ENCODE measurements at places on chromosomes 4 and X.

GRCh38 chr4:140115140-140115539 lies 38.8 kb downstream of the MAML3 start:
- DNase-seq = no peak

GRCh38 chr4:76597423-76597979 lies 162.5 kb downstream of the SHROOM3 start:
- no peak for DNase-seq

DNA sequence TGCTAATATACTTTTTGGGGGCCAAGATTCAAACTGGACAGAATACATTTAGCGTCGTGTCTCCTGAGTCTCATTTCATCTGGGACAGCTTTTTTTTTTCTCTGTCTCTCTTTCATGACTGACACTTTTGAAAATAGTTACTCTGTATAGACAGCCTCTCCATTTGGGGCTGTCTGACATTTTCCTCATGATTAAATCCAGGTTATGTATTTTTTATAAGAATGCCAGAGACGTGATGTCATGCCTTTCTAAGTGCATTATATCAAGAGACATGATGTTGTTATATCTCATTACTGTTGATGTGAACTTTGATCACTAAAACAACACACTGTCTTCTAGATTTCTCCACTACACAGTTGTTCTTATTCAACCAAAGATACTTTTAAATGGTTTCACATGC lies 199.0 kb downstream of the BANK1 start:
- DNase-seq = no peak

DNA sequence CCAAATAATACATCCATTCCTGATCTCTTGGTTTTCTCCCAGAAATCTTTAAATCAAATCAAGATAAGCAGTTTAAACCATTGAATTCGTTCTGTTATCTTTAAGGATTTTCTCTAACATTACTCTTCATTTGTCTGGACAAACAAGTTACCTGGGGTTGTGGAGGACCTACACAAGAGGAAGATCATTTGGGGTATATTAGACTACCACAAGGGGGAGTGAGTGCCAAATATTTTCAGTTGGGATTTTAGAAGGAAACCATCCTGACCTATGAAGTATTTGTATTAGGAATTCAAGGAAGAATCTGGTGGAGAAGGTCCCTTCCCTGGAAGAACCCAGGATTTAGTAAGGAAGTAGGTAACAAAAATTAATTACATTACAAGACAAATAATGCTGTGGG lies 12.0 kb upstream of the DCHS2 start:
- peak; percentile 60 for DNase-seq

GRCh38 chr4:141739636-141740035 lies 103.3 kb downstream of the IL15 start:
- no peak for DNase-seq

DNA sequence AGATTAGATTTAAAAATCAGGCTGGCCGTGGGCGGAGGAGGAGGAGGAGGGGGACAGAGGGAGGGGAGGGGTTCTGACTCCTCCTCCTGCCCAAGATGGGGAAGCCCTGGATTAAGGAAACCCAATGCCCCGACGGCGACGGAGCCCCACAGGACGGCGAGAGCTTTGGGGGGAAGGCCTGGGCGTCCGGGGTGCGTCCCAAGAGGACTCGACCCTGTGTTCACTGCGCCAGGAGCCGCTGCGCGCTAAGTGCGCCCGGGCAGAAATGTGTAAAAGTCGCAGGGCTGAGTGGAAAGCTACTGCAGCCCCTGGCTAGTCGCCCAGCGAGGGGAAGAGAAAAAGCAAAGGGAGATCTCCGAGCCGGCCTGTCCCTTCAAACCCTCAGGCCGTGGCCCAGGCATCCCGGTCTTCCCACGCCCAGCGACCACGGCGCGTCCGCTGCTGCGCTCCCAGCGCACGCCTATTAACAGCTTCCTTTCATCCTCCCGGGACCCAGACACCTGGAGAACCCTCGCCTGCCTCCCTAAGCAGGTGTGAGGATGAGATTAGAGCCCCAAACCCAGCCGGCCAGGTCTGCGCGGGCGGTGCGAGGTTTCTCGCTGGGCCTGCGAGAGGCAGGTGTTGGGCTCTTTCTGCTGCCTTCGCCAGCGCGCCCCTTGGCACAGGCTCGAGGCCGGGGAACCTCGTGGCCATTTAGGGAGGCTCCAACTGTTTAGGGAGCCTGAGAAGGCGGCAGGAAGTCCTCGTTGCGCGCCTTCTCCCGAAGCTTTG lies 1.4 kb upstream of the RPS6KA3 start:
- no peak for DNase-seq

- DNase-seq = peak; percentile 69
These were observed 655.8 kb downstream of the ZNF674 start for GRCh38 chrX:45889471-45889870.

GRCh38 chr4:34733185-34733941 lies 1511.0 kb downstream of the ARAP2 start:
- DNase-seq = no peak

GRCh38 chr4:129342819-129343408 lies 247.0 kb downstream of the C4orf33 start:
- DNase-seq = peak; percentile 61

- DNase-seq = no peak
These were observed 22.7 kb upstream of the PLCXD1 start for GRCh38 chrX:258291-259040.

- DNase-seq = no peak
These were observed 4.7 kb downstream of the LAMP2 start for GRCh38 chrX:120464411-120464810.

DNA sequence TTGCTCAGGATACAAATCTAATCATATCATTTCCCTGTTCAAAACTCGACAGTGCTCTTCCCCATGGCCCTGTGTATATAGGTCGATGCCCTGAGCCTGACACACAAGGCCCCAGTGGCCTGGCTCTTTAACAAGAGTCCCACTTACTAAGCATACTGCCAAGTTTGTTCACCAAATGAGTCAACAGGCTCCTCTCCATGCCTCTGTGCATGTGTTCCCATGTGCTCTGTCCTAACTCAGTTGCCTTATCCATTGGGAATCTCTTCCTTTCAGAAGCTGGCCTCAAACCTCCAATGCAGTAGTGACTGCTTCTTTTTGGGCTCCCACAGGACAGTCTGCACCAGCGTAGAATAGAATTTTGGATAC lies 18.9 kb upstream of the CXCR3 start:
- peak; percentile 19 for DNase-seq

DNA sequence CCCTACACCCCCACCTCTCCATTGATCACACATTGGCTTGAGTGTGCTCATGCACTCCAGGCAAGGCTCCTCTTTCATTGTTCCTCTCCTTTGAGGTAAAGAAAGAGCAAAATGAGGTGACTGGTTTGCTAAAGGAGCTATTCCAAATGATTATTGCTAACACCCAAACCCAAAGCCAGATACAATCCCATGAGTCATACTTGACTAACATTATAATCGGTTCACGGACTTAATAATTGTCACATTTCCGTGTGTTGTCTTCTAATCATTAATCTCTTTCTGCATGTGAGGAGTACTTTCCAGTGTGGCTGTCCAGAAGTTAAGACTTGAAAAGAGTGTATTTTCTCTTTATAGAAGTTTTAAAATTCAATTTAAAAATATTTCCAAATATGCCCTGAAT lies 174.3 kb upstream of the SFRP2 start:
- no peak for DNase-seq

GRCh38 chrX:39766855-39767254 lies 330.9 kb downstream of the BCOR start:
- DNase-seq = no peak

DNA sequence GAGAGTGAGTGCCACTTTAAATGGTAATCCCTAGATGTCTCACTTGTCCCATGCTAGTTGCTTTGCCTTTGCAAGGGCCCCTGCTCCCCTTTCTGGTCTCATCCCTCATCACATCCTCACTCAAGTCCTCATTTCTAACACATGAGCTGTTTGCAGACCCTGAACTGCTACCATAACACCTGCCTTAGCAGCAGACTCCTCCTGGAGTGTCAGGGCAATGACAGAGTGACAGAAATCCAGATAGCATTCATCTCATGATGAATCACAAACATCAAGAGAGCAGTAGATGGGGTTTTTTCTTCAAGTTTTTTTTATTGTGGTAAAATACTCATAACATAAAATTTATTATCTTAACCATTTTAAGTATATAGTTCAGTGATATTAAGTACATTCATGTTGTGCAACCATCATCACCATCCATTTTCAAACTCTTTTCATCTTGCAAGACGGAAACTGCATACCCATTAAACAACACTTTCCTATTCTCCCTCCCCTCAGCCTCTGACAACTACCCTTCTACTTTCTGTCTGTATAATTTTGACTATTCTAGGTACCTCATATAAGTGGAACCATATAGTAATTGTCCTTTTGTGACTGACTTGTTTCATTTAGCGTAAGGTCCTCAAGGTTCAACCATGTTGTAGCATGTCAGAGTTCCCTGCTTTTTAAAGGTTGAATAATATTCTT lies 133.2 kb upstream of the RPS6KA3 start:
- DNase-seq = no peak

- DNase-seq = no peak
These were observed 168.5 kb upstream of the SH3RF1 start for GRCh38 chr4:169439244-169439643.

GRCh38 chrX:9318213-9318612 lies 146.6 kb upstream of the TBL1X start:
- DNase-seq = peak; percentile 35

DNA sequence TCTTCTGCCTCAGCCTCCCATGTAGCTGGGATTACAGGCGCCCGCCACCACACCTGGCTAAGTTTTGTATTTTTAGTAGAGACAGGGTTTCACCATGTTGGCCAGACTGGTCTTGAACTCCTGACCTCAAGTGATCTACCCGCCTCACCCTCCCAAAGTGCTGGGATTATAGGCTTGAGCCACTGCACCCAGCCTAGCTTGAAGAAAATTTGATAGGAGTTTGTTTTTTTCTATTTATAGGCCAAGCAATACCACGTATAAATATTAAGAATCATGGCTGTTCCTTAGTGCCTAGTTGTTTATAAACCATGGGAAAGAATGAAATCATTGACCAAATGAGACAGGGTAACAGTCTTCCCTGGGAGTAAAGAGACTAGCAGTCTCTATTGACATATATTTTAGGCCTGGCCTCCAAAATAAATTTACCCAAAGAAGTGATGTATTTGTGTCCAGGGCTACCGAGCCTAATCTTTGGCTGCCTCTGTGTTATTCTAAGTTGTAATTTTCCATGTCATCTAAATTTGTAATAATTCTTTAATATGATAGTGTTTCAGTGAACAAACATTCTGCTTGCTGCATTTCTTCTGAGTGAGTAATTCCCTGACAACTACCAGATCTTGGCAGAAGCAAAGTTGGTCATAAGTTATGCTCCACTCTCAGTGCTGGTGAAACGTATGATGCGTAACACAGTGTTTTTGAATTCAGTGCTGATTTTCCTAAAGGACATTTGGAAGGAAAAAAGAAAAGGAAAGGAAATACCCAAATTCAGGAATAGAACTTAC lies 10.3 kb downstream of the PKD2 start:
- peak; percentile 81 for DNase-seq

- DNase-seq = peak; percentile 66
These were observed 64.5 kb upstream of the H2AZ1 start for GRCh38 chr4:100014616-100015015.

- no peak for DNase-seq
These were observed 14.8 kb downstream of the GIMD1 start for GRCh38 chr4:106353786-106354185.

DNA sequence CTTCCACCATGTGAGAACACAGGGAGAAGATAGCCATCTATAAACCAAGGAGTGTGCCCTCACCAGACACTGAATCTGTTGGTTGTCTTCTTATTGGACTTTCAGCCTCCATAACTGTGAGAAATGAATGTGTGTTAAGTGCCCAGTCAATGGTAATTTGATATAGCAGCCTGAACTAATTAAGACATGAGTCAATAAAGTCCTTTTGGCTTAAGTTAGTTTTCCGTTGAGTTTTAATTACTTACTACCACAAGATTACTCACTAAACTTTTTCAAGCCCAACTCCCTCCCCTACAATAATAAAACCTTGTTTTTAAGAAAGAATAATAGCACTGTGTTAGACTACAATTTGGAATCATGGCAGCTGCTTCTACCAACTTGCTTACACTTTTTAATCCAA lies 324.2 kb downstream of the PCDH19 start:
- DNase-seq = no peak

All from PC-3 (cell line).